ENCODE measurements at places on chromosomes 2 and 18.
A peak's percentile ranks its signal among the peaks of the same experiment; 100 is the strongest.

DNA sequence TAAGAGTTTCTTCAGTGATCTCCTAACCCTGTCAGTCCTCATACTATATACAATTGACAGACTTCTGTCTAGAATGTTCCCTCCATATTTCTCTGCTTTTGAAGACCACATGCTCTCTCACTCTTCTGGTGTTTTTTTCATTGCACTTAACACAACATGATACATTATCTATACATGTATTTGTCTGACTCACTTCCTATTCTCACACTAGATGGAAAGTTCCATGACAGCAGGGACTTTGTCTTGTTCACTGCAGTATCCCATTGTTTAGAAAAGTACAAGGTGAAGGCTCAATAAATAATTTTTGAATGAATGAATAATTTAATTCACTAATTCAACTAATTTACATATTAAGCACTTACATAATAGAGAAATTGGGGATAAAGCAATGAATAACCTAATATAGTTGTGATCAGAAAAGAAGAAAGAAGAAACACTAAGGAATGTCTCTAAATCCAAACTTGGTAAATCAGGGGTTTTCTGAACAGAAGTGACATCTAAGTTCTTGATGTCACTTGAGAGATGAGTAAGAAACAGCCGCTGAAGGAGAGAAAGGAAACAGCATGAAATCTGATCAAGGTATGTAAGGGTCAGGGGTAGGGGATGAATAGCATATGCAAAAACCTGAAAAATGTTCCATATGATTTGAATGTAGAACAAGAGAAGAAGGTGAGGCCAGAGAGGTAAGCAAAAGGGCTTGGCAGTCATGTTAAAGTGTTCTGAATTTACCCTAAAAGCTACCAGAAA, 42.4 kb downstream of the MBD2 start:
- H3K36me3 ChIP-seq: peaks cover 30% of the 10 kb centered on the region
- DNase-seq: peak; percentile 25
- no peaks in the 10 kb centered on the region for H3K27me3 ChIP-seq
- H3K4me1 ChIP-seq: no peaks in the 10 kb centered on the region

- no peaks in the 10 kb centered on the region for H3K27me3 ChIP-seq
- H3K4me1 ChIP-seq: peaks cover 20% of the 10 kb centered on the region
- no peak overlapping the region for H3K27ac ChIP-seq
- no peaks in the 10 kb centered on the region for H3K36me3 ChIP-seq
- H3K4me3 ChIP-seq: no peak overlapping the region
Observed at GRCh38 chr2:54207666-54208195, 48.3 kb downstream of the TSPYL6 start.

- H3K27ac ChIP-seq: no peak overlapping the region
- H3K27me3 ChIP-seq: no peaks in the 10 kb centered on the region
- no peaks in the 10 kb centered on the region for H3K36me3 ChIP-seq
- no peak for DNase-seq
- H3K4me3 ChIP-seq: no peak overlapping the region
- H3K4me1 ChIP-seq: no peaks in the 10 kb centered on the region
Observed at GRCh38 chr2:25320077-25320476, 21.6 kb downstream of the DNMT3A start.

GRCh38 chr2:234488913-234489451, 7.9 kb downstream of the ARL4C start:
- H3K27me3 ChIP-seq: no peaks in the 10 kb centered on the region
- H3K4me1 ChIP-seq: peaks cover 11% of the 10 kb centered on the region
- no peak overlapping the region for H3K27ac ChIP-seq
- no peak for DNase-seq
- H3K36me3 ChIP-seq: no peaks in the 10 kb centered on the region
- H3K4me3 ChIP-seq: no peak overlapping the region

- no peaks in the 10 kb centered on the region for H3K4me1 ChIP-seq
- H3K27ac ChIP-seq: no peak overlapping the region
- peaks cover 54% of the 10 kb centered on the region for H3K27me3 ChIP-seq
Observed at GRCh38 chr18:64180617-64181016, 31.7 kb upstream of the LINC00305 start.

- no peak overlapping the region for H3K4me3 ChIP-seq
- no peak overlapping the region for H3K27ac ChIP-seq
- H3K4me1 ChIP-seq: no peaks in the 10 kb centered on the region
- H3K27me3 ChIP-seq: no peaks in the 10 kb centered on the region
- no peaks in the 10 kb centered on the region for H3K36me3 ChIP-seq
Observed at GRCh38 chr18:23752796-23753195, 63.5 kb downstream of the LAMA3 start.

DNA sequence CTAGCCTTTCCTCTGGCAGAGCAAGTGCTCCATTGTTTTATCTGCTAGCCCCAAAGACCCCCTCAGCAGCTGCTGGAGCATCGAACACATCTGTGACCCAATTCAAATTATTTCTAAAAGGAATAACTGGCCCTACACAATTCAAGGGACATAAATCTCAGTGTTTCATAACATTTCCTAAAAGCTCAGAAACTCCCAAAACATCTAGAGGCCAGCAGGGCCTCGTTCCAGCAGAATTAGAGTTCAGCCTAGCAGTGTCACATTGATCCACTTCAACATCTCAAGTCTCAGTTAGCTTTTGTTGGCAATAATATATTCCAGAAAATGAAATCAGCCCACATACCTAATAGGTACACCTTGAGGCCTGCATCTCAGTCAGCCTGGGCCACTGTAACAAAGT, 179.1 kb downstream of the ETAA1 start:
- no peaks in the 10 kb centered on the region for H3K27me3 ChIP-seq
- no peak for DNase-seq
- no peak overlapping the region for H3K4me3 ChIP-seq
- no peak overlapping the region for H3K27ac ChIP-seq

DNA sequence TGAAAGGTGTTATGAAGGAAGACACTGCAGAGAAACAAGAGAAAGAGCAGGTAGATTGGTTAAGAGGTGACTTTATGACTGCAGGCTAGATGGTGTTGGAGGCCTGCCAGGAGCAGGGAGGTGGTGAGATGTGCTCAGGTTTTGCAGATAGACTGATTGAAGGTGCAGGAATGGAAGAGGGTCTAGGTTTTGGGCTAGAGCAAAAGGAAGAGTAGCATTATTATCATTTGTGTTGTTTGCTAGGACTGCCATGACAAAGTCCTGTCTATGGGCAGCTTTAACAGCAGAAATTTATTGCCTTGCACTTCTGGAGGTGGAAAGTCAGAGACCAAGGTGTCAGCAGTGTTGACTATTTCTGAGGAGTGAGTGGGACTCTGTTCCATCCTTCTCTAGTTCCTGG, 172.9 kb upstream of the SOX11 start:
- H3K27me3 ChIP-seq: no peaks in the 10 kb centered on the region
- no peak overlapping the region for H3K27ac ChIP-seq
- peak; percentile 9 for DNase-seq
- no peaks in the 10 kb centered on the region for H3K4me1 ChIP-seq

- no peak overlapping the region for H3K4me3 ChIP-seq
- no peaks in the 10 kb centered on the region for H3K27me3 ChIP-seq
- no peak for DNase-seq
- H3K27ac ChIP-seq: no peak overlapping the region
- H3K4me1 ChIP-seq: peaks cover 4% of the 10 kb centered on the region
Observed at GRCh38 chr2:184413671-184414229, 184.6 kb upstream of the ZNF804A start.

DNA sequence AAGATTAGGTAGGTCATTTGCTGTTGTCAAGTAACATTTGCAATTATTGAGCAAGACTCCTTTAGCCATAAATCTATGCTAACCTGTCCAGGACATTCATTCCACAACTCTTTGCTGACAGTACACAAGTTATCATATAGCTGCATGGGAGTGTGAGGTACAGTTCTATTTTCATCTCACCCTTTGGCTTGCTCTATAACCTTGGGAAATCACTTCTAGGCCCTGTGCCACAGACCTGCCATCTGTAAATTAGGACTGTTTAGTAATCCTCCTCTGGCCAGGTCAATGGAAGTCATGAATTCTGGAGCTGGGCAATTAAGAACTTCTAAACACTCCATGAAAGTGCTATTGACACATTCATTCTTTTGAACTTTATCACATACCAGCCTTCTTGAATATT, 34.6 kb upstream of the PAIP2B start:
- no peaks in the 10 kb centered on the region for H3K36me3 ChIP-seq
- no peak overlapping the region for H3K27ac ChIP-seq
- H3K27me3 ChIP-seq: peaks cover 52% of the 10 kb centered on the region
- H3K4me1 ChIP-seq: no peaks in the 10 kb centered on the region

GRCh38 chr2:41959760-41960159, 88.1 kb upstream of the PKDCC start:
- H3K27me3 ChIP-seq: peaks cover 44% of the 10 kb centered on the region
- peaks cover 5% of the 10 kb centered on the region for H3K36me3 ChIP-seq
- no peak overlapping the region for H3K4me3 ChIP-seq

DNA sequence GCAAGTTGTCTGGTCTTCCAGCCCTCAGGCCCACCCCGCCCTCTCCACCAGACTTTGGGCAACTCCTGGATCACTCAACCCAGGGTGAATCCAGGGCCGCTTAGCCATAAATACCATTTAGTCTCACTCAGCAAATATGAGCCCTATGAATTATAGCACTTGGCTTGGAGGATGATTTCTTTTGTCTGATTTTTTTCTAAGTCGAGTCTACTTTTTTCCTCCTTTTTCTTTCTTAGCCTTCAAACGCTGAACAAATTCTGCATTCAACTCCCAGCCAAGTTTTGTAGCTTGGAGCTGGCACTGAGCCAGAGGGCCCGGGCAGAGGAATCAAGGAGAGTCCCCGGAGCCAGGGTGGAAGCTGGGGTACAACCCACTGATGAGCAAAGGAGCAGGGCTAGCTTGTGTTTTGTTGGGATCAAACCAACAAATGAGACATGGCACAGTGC, 48.7 kb downstream of the SERTAD2 start:
- peaks cover 9% of the 10 kb centered on the region for H3K4me1 ChIP-seq
- no peaks in the 10 kb centered on the region for H3K27me3 ChIP-seq
- no peak overlapping the region for H3K4me3 ChIP-seq
- no peak for DNase-seq
- peaks cover 5% of the 10 kb centered on the region for H3K36me3 ChIP-seq

DNA sequence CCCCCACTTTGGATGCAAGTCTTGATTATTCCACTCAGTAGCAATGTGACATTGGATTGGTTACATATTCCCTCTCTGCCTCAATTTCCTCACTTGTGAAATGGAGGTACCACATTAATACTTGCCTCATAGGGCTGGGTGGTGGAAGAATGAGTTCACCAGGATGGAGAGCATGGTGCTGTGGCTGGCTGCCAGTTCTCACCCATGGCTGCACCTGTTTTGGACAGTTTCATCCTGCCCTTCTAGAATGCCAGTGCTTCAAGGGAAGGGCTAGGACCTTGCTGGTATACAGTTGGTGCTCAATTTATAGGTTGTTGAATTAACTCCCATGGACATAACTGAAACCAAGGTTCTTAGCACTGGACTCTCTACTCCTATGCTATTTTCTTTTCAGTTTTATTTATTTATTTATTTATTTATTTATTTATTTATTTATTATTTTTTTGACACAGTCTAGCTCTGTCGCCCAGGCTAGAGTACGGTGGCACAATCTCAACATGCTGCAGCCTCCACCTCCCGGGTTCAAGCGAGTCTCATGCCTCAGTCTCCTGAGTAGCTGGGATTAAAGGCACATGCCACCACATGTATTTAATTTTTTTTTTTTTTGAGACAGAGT, 5.3 kb upstream of the SH3RF3 start:
- peaks cover 5% of the 10 kb centered on the region for H3K36me3 ChIP-seq
- DNase-seq: no peak
- no peaks in the 10 kb centered on the region for H3K27me3 ChIP-seq
- H3K4me1 ChIP-seq: peaks cover 32% of the 10 kb centered on the region

DNA sequence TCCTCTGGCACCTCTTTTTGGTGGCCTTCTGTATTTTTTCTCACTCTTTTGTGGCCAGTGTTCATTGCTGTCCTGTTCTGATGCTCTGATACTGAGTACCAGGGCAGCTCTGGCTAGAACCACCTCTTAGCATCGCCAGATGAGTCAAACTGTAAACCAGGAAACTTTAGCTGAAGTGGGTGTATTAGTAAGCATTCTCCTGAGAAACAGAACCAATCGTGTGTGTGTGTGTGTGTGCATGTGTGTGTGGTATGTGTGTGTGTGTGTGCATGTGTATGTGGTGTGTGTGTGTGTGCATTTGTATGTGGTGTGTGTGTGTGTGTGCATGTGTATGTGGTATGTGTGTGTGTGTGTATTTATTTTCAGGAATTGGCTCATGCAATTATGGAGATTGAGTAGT, 166.3 kb upstream of the SKOR2 start:
- H3K27ac ChIP-seq: no peak overlapping the region
- H3K27me3 ChIP-seq: peaks cover 77% of the 10 kb centered on the region
- no peaks in the 10 kb centered on the region for H3K4me1 ChIP-seq
- no peaks in the 10 kb centered on the region for H3K36me3 ChIP-seq

DNA sequence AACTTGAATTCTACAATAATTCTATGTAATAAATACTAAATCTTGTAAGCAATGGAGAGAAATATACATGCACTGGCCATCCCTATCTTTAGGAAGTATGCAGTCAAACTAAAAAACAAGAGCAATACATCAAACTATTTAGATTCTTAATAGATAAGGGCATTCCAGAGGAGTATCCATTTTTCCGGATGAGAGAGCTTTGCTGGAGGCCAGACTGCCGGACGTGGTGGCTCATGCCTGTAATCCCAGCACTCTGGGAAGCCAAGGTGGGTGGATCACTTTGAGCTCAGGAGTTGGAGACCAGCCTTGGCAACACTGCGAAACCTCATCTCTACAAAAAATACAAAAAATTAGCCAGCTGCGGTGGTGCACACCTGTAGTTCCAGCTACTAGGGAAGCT, 60.8 kb downstream of the KIF5C start:
- H3K27ac ChIP-seq: no peak overlapping the region
- no peak overlapping the region for H3K4me3 ChIP-seq
- no peaks in the 10 kb centered on the region for H3K36me3 ChIP-seq

DNA sequence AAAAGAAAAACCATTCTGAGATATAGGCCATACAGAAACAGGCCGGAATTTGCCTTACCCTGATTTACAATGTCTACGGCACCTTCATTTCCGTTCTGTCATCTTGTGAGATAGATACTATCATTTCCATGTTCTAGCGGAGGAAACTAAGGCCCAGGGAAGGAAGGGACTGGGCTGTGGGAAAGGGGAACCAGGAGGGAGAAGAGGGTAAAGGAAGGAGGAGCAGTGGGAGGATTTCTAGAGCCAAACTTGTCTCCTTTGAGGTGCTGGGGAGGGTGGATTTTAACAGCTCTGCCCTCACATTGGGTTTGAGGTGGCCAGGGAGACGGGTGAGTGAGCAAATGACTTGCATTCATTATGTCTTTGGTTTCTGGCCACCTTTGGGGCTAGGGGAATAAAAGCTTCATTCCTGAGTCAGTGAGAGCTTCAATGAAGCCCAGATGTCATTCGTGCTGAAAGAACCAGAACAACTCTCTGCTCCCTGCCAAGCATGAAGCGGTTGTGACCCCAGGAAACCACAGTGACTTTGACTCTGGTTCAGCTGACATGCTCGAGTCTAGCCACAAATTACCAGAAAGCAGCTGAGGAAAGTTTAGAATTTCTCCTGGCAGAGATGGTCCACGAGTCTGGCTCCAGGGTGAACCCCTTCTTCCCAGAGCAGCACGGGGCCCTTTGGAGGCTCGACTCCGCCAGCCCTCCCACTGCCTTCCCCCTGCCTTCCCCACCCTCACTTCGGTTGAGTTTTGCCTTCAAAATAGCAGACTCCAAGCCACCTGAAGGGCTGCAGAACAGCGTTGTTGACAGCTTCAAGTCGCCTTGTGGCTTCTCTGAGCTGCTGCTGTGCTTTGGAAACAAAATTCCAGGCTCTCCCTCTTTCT, 3.8 kb downstream of the ACTG2 start:
- H3K27ac ChIP-seq: no peak overlapping the region
- no peaks in the 10 kb centered on the region for H3K4me1 ChIP-seq
- no peak overlapping the region for H3K4me3 ChIP-seq
- DNase-seq: no peak
- H3K27me3 ChIP-seq: no peaks in the 10 kb centered on the region

All from MCF 10A (cell line).